K562 (cell line): ENCODE measurements at places on chromosomes 11 and 22.

DNA sequence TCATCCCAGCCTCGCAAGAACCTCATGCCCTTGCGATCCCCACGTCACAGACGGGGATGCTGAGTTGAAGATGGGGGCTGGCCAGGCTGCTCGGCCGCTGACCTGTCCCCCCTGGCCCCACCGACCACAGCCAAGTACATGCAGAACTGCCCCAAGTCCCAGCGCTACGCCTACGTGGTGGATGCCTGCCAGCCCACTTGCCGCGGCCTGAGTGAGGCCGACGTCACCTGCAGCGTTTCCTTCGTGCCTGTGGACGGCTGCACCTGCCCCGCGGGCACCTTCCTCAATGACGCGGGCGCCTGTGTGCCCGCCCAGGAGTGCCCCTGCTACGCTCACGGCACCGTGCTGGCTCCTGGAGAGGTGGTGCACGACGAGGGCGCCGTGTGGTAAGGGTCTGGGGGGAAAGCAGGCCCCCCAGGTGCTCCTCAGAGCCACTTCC is 10.0 kb downstream of the MUC5B start:
- no peak for DNase-seq

DNA sequence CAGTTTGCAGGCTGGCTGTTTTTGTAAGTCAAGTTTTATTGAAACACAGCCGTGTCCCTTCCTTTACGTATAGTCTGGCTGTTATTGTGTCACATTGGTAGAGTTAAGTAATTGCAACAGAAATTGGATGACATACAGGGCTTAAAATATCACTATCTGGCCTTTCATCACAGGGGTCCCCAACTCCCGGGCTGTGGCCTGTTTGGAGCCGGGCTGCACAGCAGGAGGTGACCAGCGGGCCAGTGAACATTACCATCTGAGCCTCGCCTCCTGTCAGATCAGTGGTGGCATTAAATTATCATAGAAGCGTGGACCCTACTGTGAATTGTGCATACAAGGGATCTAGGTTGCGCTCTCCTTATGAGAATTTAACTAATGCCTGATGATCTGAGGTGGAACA is 31.7 kb downstream of the EXT2 start:
- no peak for DNase-seq

DNA sequence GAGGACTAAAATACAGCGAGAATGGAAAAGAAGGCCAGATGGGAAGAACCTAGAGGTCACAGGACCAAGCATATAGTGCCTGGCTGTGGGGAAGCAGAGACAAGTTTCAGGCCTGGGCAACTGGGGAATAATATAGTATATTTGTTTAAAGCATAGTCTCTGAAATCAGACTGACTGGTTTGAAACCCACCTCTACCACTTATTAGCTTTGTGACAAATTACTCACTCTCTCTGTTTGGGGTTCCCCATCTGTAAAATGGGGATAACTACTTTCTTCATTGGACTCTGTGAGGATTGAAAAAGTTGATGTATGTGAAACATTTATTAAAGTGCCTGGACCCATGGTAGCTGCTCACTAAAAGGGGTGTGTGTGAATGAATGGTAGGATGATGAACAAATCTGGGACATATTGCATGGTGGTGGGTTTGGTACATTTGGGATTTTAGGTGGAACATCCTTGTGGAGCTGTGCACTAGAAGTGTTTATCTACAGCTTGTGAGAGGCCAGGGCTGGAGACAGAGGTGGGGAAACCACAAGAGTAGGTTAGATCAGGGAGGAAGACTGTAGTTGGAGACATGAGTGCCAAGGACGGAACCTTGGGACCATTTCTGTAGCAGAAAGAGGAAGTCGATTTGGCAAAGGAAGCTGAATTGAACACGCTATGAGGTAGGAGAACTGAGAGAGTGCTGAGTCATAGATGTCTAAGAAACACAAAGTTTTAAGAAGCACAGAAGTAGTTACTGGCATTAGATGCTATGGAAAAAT is 52.6 kb downstream of the SWAP70 start:
- peak; percentile 12 for DNase-seq

DNA sequence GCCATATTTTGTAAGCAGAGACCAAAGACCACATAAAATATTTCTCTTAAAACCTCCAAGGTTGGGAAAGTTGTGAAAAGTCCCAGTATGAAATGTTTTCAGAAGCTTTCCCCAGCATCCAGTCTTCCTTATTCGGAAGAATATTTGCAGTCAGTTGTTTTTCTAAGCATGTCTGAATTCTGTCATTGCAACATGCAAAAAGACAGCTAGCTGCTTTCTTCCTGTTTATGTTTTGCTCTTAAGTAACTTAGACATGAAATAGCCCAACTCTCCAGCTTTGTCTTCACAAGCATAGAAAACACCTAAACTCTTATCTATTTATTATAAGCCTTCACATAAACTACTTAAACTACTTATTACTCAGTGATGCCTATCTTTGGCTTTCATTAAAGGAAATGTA is 57.9 kb upstream of the MMP13 start:
- DNase-seq, result no peak

DNA sequence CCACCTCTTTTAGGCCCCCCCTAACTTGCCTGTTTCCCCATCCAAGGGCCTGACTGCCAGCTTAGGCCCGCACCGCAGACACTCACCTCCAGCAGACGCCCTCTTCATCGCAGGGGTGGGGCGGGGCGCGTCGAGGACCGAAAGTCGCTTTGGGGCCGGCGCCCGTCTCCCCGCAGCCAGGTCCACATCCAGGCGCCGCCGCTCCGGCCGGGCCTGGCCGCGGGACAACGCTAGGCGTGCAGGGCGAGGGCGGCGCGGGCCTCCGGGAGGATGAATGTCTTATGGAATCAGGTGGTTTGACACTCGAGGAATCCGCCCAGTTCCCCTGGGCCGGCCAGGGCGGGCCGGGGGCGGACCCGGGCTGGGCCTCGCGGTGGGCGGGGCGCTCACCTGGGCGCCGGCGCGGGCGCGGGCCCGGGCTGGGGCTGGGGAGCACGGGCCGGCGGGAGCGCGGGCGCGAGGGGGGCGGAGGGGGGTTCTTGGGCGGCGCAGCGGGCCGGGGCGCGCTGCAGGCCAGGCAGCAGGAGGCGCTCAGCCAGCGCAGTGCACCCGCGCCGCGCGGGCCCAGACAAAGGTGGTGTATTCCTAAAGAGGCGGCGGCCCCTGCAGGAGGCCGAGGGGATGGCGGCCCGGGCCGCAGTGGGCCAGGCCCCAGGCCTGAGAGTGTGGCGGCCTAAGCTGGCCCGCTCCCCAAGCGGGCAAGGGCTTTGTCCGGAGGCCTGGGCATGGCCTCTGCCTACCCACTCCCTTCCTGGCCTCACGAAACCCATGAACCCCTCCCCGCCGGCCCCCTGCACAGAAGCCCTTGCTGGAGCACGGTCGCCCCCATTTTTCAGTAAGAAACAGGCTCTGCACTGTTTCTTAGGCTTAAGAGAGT is 177.6 kb downstream of the IGLL1 start:
- peak; percentile 83 for DNase-seq

- DNase-seq, result peak; percentile 69
These were observed at the start of gene SWAP70 for GRCh38 chr11:9663699-9664275. Gene SWAP70 (plus strand): TSS chr11:9664077. CDS start chr11:9664180, 103 bp downstream.
